ENCODE measurements at places on chromosomes 5 and 9.

DNA sequence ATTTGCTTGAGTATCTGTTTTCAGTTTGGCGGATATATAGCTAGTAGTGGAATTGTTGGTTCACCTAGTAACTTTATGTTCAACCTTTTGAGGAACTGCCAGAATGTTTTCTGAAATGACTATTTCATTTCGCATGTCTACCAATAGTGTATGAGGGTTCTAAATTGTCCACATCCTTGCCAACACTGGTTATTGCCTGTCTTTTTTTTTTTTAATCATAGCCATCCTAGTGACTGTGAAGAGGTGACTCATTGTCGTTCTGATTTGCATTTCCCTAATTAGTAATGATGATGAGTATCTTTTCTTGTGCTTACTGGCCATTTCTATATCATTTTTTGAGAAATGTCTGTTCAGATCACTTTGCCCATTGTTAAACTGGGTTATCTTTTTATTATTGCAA, 52.5 kb downstream of the PRLR start:
- no peak for DNase-seq

GRCh38 chr9:104992659-104993058, 64.7 kb upstream of the ABCA1 start:
- DNase-seq, result no peak

DNA sequence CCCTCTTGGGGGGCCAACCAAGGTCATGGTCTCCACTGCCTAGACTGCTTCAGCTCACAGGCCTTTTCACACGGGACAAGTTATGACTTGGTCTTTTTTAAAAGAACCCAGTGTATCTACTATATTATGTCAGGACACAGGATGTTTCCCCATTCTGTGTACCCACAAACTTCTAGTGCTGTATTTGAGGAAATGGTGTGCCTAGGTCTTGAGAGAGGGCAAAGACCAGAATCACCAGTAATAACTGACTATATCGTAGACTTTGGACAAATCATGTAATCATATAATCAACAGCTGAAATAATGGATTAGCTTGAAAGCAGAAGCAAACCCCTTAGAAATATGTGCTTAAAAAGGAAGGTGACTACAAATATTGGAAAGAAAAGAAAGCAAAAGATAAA, 133.3 kb downstream of the ARL15 start:
- no peak for DNase-seq

- no peak for DNase-seq
Measured at GRCh38 chr9:12680341-12680740, 12.8 kb upstream of the TYRP1 start.

DNA sequence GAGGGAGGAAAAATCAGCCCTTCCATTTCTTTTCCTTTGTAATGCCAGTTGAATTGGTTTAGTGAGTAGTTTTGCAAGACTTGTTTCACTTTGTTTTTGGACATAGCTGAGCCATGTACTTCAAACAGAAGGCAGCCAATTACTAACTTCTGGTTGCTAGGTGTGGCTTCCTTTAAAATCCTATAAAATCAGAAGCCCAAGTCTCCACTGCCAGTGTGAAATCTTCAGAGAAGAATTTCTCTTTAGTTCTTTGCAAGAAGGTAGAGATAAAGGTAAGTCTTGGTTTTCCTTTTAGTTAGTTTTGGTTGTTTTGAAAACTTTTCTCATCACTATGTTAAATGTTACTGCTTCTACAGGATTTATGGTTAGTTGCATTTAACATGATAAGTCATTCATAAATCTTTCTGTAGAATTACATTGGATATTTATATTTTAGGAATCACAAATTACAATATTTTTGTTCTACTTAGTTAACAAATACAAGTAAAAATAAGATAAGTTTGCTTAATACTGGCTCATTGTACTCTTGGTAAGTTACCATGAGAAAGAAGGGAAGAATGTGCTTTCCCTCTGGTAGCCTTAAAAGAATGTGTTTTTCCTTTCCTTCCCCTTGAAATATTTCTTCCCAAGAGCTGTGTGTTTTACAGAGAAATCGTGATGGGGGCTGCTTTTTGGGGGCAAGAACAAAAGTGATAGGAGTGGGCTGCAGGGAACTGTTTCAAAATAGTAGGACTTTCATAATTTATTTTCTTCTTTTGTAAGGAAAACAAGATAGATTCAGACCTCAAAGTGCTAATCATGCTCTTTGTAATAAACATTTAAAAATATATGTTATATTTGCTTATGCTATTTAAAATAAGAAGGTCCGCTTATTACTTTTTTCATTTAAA, at the start of gene ANXA1:
Gene ANXA1 (plus strand): TSS at position 213 of the 890 bp plus-strand sequence. CDS start 6,671 bp downstream, outside the sequence.
- DNase-seq, result no peak

GRCh38 chr5:169013208-169013728, 287.7 kb downstream of the SLIT3 start:
- no peak for DNase-seq

GRCh38 chr9:37324261-37324683, 98.2 kb upstream of the GRHPR start:
- no peak for DNase-seq

- no peak for DNase-seq
Measured at GRCh38 chr5:155728857-155729683, 597.9 kb upstream of the SGCD start.

DNA sequence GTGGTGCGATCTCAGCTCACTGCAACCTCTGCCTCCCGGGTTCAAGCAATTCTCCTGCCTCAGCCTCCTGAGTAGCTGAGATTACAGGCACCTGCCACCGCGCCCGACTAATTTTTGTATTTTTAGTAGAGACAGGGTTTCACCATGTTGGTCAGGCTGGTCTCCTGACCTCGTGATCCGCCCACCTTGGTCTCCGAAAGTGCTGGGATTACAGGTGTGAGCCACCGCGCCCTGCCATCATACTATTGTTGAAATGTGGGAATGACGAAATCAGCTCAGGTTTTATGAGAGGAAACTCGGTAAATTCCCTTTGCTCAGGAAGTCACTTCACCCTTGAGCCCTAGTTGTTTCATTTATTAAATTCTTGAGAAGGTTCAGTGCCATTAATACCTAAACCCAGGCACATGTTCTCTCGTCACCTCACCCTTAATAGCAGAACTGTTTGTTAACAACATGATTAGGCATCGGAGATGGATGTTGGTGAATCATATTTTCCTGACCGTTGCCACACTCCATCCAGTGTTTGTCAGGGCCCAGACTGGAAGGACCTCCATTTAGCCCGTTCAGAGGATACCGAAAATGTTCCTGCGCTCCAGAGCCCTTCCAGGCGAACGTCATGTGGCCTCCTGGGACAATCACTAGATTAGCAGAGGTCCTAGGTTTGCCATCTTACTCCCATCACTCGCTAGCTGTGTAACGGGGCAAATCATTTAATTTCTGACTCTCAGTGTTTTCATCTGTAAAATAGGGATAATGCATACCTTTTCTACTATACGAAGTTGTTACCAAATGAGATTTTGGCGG, 20.0 kb upstream of the CREBRF start:
- DNase-seq, result peak; percentile 13
